ENCODE measurements at places on chromosomes 1 and 21. TPM values are rescaled to one million over a fixed set of nuclear protein-coding genes. Genes with fewer than 3 reads are reported as not detected.

Gene FAM177B
- 0.82 TPM for total RNA-seq

Gene DNAI4
- 18.5 TPM for total RNA-seq

Gene KCNK1
- 8.7 TPM for total RNA-seq

Gene CYP4X1
- total RNA-seq: 6.3 TPM

Gene GSTM2
- total RNA-seq: 92.3 TPM

Gene CELA2A
- not detected for total RNA-seq

Gene OR6N1
- not detected for total RNA-seq

Gene ZNHIT6
- 20.5 TPM for total RNA-seq

Gene PBX1
- total RNA-seq: 141 TPM

Gene OR2T27
- total RNA-seq: not detected

Gene TNFRSF8
- total RNA-seq: not detected

Gene SPRR3
- total RNA-seq: not detected

Gene SPRTN
- 19.2 TPM for total RNA-seq

Gene SYT14
- total RNA-seq: 23.6 TPM

Gene DMBX1
- total RNA-seq: 0.55 TPM

Gene UBE2G2
- 73.3 TPM for total RNA-seq

Gene SPAG17
- total RNA-seq: 13.5 TPM

Gene C1orf116
- total RNA-seq: 2.9 TPM

Gene RGS21
- not detected for total RNA-seq

Gene RUNX3
- total RNA-seq: 0.49 TPM

Gene RBP7
- total RNA-seq: 2.6 TPM

Gene LAX1
- 0.38 TPM for total RNA-seq

Gene TRIM46
- total RNA-seq: 5.7 TPM
